ENCODE measurements at places on chromosomes 6 and 20.

DNA sequence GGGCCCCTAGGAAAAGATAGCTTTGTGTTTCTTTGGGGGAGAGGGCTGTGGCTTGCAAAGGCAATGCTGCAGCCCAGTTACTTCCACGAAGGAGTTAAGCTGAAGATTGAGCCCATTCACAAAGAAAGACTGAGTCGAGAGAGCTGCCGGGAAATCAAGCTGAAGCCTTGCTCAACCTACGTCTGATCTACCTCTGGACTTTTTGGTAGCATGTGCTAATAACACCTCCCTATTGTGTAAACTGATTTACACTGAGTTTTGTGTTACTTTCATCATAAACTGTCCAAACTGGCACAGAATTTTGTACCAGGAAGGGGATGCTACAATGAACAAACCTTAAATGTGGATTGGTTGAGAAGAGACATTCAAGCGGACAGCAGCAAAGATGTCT is 23.5 kb downstream of the BANF2 start:
- DNase-seq, result no peak

- no peak for DNase-seq
These were observed 20.6 kb downstream of the SLC17A9 start for GRCh38 chr20:62972845-62973745.

- no peak for DNase-seq
These were observed 28.4 kb upstream of the FOXC1 start for GRCh38 chr6:1581120-1581991.

DNA sequence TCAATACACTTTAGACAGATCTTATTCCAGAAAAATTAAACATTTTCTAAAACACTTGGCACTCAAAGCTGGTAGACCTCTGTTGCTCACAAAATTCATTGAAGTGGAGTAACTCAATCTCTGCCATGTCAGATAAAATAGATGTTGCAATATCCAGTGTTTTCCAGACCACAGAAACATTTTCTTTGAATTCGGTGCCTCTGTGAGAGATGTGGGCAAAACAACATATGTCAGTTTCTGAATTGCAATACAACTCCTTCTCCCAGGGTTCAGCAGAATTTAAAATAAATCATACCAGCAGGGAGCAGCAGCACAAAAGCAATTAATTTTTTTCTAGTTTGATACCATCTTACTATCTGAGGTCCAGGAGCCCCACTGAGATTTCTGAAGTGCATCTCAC is 11.3 kb upstream of the PKHD1 start:
- no peak for DNase-seq

GRCh38 chr20:48298851-48299484 is 513.7 kb upstream of the SULF2 start:
- no peak for DNase-seq

- DNase-seq, result no peak
These were observed 70.1 kb downstream of the RNF144B start for GRCh38 chr6:18457065-18457737.

Data from germinal center (tissue), 1 donor.